Right cardiac atrium (tissue), 5 donors: ENCODE measurements at places on chromosomes 2 and 18. TPM values are rescaled to one million over a fixed set of nuclear protein-coding genes. Genes with fewer than 3 reads are reported as not detected.

- no peak for DNase-seq
These were observed 468.4 kb downstream of the SUCLG1 start for GRCh38 chr2:83990636-83991035.

- no peak for DNase-seq
These were observed 113.3 kb downstream of the MGAT5 start for GRCh38 chr2:134367213-134367612.

CYP26B1 gene
- 30.9 TPM for total RNA-seq

SOX11 gene
- 1.1 TPM for total RNA-seq

NGEF gene
- 4.2 TPM for total RNA-seq
